Activated T-helper 1 cell treated with anti-CD3 and anti-CD28 coated beads, Interleukin-2, amount 50 U/mL, for 16 hours (primary cell): ENCODE measurements at places on chromosomes 1 and 21.

GRCh38 chr1:185608177-185608576, 126.0 kb upstream of the HMCN1 start:
- no peak for DNase-seq

DNA sequence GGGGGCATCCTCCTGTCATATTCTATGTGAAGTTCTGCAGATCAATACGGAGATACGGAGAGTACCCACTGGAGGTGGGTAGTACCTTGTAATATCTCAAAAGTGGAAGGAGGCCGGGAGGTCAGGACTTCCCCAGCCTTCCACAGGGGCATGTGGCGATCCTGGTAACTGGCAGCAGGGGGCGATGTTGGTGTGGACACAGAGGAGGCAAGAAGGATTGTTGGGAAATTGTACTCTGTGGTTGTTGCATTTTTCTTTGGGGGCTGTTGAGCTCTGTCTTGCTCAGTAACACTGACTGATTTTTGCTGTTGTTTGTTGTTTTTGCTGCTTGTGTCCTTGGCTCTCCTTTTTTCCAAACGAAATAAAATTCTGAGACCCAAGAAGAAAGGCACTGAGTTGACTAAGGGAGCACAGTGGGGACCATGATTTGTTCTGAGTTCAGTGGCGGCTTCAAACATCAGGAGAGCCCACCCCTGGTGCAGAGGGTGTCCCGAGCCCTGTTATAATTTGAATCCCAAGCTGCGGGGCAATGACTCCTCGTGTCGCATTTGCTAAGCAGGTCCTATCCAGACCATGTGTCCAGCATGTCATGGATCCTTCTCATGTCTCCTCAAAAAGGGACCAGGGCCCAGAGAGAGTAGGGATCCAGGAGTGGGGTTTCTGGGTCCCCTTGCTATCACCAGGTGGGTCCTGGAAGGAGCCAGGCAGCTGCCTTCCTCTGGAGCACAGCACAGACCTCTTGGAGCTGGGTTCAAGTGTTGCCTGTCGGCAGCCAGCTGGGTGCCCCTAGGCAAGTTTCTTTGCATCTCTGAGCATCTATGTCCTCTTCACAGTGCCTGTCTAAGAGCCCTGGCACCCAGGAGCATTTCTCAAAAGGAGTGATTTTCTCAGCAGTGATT, 22.8 kb downstream of the LHX4 start:
- DNase-seq: peak; percentile 34

GRCh38 chr1:100142343-100142742, 9.4 kb downstream of the TRMT13 start:
- no peak for DNase-seq

DNA sequence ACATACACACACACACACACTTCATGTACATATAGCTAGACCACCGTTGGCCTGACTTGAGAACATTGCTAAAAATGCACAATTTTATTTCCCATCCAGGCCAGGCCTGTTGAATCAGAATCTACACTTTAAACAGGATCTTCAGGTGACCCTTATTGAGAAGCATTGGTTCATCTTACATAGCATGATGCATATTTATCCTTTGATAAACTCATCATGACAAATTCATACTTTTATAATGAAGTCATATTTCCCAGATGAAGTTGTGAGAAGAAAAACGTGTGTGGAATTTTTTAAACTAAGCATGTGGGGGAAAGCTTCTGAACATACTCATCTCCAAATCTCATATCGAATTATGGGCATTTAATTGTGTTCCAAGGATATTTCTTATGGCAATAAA, 877.7 kb downstream of the MRPL39 start:
- DNase-seq: no peak

GRCh38 chr1:50724626-50725286, 235.3 kb downstream of the FAF1 start:
- no peak for DNase-seq

DNA sequence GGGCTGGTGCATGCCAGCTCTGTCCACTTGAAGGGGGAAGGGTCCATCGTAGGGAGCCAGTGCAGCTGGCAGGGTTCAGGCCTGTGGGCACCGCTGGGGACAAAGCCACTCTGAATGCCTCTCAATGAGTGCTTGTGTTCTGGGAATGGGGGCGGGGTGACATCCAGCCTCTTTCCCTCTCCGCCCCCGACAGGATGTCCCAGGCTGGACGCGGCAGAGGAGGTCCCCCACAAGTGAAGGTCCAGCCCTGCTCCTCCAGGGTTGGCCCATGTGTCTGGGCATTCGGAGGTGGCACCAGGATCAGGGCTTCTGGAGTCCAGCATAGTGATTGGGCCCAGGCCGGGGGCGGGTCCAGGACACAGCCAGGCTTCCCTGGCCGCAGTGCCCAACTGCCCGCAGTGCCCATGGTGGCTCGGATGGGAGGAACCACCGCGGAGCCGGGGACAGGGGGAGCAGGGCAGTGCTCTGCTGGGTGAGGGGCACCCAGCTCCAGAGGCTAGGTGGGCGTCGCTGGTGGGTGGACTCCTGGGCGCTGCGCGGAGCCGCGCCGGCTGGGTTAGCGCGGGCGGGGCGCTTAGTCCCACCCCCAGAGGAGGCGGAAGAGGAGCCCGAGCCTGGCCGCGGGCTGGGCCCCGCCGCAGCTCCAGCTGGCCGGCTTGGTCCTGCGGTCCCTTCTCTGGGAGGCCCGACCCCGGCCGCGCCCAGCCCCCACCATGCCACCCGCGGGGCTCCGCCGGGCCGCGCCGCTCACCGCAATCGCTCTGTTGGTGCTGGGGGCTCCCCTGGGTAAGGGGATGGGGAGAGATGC, at the start of gene SHISA4:
SHISA4 (plus strand) TSS at position 617 of the 808 bp plus-strand sequence; CDS start at position 714, 97 bp downstream.
- no peak for DNase-seq

- DNase-seq: no peak
Observed at GRCh38 chr21:42456457-42456856, 39.6 kb downstream of the RSPH1 start.

- DNase-seq: no peak
Observed at GRCh38 chr1:201421041-201421440, 489 bp downstream of the TNNI1 start.

GRCh38 chr1:207458414-207458813, 4.3 kb downstream of the CR2 start:
- no peak for DNase-seq

DNA sequence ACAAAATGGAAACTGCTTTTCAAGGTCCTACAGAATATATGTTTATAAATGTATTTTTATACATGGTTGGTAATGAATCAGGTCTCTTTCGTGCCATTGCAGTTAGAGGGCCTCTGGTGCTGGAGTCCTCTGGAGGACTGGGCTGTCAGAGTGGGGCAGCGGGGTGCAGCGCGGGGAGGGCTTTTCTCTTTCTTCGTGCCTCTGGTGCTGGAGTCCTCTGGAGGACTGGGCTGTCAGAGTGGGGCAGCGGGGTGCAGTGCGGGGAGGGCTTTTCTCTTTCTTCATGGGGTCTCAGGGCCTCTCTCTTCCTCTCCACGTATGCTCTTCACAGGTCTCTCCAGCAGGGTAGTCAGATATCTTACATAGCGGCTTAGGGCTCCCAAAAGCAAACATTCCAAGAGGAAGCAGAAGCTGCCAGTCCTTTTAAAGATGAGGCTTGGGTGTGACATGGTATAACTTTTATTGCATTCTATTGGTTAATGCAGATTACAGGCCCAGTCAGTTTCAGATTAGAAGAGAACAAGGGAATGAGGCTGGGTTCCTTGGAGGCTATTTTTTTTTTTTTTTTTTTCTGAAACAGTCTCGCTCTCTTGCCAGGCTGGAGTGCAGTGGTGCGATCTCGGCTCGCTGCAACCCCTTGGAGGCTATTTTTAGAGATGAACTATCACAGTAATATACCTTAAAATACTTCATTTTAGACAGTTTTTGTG, 13.1 kb downstream of the SDCCAG8 start:
- DNase-seq: no peak

GRCh38 chr1:179630719-179631118, 39.1 kb downstream of the TDRD5 start:
- no peak for DNase-seq

- no peak for DNase-seq
Observed at GRCh38 chr21:31406510-31406909, 62.4 kb upstream of the TIAM1 start.

GRCh38 chr1:52139817-52140540, 1.9 kb upstream of the ZFYVE9 start:
- no peak for DNase-seq

DNA sequence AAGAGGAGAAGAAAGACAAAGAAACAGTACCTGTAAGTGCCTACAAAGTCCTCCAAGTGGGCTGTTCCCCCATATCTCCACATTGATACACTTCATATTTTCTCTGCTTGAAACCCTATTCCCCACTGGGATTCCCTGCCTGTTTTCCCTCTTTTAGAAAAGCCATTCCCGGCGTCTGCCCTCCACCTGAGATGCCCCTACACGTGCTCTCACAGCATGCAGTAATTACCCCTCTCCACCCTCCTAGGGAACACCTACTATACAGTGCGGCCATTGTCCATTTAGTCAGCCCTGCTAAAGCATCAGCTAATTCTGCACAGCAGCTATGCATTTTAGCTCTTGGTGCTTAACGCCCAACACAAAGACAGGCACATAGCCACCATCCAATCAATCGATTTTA, 135.7 kb upstream of the TIAM1 start:
- DNase-seq: no peak

GRCh38 chr1:110505596-110505995, 13.4 kb downstream of the KCNA10 start:
- DNase-seq: no peak

DNA sequence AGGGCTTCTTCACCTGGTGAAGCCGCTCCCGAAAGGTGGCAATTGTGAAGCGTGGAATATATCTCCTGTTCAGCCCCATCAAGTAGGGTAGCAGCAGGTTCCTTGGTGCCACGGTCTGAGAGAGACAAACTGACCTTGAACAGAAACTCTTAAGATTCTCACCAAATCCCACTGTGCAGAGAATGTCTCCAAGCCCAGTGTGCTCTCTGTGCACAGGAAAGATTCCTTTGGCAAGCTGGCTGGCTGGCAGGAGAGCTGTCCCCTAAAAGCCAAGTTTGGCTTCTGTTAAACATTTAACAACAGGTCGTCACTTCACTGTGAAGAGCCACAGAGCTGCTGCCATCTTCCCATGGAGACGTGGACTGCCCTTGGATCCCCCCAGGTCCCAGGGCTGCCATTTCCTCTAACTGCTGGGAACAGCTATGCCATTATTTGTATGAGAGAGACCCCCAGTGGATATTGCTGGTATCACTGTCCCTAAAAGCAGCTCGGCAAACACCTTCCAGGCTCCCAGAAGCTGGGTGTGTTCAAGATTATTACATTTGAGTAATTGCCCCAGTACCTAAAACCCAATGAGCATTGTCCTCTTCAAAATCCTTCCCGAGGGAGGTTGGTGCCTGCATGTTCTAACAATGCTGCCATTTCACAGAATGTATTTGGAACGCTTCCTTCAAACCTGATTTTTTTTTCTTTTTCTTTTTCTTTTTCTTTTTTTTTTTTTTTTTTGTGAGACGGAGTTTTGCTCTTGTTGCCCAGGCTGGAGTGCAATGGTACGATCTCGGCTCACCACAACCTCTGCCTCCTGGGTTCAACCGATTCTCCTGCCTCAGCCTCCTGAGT, 71.8 kb downstream of the CD58 start:
- no peak for DNase-seq

- no peak for DNase-seq
Observed at GRCh38 chr1:218760601-218761570, 412.8 kb upstream of the LYPLAL1 start.

DNA sequence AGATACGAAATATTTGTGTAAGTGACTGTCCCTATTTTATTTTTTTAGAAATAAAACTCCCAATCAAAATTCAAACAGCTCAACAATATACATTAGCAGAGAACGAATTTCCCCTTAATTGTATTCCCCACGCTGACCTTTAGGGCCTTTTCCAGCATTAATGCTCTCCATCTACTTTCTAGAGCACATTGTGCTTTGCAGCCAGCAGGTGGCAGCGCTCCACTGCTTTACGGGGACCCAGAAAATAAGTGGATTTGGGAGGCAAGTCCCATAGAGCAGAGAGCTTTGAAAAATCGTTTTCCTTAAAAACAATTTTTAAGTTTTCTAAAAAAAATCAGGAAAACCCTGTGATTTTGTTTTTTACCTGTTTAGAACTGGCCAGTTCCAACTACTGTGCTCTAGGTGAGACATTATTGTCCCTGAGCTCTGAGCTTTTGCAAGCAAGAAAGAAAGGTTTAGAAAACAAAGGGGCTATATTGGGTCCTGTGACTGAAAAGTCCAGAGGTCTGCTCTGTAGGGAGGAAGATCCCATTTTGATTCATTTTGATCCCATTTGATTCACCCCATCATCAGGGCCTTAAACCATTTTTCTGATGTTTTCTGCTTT, 144.4 kb upstream of the ZNF644 start:
- DNase-seq: peak; percentile 3

DNA sequence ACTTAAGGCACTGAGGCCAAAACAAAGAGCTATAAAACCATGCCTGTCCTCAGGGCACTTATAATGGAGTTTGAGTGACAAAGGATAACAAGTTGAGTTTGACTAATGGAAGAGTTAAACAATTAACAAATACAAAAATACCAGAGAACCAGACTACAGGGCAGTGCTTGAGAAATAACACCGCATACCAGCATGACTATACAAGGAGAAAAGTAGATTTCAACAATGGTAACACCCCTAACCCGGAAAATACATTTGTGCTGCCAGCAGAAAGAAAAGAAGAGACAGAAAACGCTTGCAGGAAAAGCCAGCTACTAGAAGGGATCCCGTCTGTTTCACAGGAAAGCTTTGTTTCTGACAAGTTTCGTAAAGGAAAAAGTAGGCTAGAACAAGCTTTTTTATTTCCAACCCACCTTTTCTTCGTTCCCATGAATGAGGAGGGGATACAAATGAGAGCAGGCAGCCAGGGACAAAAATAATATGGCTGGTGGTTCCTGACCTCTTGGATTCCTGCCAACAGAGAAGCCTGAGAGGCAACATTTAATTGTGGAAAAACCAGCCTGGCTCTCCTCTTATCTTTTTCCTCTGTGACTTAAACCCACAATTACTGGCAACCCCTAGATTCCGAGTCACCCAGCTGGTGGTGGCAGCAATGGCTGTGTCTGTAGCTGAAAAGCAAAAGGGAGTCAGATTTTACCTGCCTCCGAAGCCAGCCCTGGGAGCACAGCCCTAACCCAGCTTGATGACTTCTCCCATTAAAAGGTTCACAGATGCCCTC, 56.5 kb downstream of the WLS start:
- DNase-seq: no peak

DNA sequence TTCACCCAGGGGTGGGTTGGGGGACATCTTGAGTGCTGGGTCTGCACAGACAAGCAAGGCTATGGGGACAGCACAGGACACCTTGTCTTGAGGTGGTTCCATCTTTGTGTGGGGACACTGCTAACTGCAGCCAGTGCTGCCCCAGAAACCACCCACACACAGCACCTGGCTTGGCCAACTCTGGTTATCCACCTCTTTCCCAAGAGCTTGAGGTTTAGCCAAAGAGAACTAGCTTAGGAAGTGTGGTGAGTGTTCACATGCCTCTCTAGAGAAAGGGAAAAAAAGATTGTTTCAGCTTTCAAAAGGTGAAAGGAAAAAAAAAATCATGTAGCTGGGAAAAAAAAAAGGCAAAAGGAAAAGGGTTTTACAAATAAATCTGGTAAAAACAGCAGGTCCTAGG, 32.4 kb downstream of the BCAR3 start:
- no peak for DNase-seq

DNA sequence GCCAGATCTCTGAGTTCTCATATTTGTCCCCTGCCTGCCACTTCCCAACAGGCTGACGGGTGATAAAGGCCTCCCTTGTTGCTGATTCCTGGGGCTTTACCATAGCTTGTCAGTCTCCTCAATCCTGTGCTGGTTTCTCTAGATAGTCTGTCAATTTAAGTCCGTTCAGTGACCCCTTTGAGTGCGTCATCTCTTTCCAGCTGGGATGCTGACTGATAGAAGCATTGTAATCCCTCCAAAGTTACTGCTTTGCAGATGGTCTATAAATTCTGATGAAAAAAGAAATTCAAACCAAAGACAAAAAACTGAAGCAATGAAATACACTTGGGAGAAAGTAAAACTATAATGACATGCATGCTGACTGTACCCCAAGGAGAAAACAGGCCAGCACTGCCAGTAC, 28.3 kb downstream of the RHOU start:
- no peak for DNase-seq
